ENCODE measurements at places on chromosomes 16 and 17.

- DNase-seq = no peak
Measured at GRCh38 chr17:83075270-83075880, 4.0 kb upstream of the METRNL start.

DNA sequence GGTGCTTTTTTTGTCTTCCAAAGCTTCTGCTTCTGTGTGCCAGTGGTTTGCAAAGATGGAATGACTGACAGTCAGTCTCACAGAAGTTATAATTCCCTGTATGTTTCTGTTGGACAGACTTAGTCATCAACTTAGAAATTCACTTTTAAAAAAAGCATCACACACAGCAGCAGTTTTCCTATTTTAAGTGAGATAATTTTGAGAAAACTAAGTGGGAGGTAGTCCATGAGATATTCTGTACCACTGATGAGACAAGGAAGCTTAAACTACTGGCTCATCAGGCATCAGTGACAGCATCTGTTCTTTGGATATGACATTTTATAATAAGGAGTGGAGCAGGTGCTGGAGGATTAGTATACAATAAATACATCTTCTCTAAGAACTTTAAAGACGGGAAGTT, 20.0 kb downstream of the CNP start:
- no peak for DNase-seq

DNA sequence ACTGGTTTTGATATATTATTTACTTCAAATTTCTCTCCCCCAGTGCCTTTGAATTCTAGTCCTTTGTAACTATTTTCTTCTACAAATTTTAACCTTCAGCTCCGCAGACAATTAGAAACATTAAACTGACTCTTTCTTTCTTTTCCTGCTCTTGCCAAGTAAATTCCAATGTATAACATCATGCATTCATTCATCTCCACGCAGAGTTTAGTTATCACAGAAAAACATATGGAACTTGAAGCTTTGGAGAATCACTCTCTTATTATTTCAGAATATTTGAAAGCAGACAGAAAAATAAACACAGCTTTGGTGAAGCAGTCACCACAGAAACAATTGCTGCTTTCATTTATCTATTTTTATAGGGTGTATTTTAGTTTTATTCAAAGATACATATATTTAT, 778.7 kb upstream of the CDH8 start:
- no peak for DNase-seq

GRCh38 chr16:53744449-53744848, 40.5 kb downstream of the FTO start:
- no peak for DNase-seq

DNA sequence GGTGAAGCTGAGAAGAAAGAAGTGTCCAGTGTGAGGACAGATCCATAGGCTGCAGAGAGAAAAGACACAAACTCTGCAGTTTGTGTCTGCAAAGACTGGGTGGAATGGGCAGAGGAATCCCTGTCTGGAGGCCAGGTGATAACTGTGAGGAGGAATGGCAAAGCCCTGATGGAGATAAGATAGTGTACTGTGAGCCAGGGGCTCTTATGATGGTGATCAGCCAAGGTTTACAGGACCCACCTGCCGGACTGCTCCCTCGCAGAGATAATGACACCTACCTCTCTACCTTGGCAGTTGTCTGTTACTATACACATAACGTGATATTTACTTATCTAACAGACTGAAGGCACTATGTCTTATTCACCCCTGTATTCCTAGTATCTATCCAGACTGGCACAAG, 92.6 kb upstream of the ASIC2 start:
- no peak for DNase-seq

DNA sequence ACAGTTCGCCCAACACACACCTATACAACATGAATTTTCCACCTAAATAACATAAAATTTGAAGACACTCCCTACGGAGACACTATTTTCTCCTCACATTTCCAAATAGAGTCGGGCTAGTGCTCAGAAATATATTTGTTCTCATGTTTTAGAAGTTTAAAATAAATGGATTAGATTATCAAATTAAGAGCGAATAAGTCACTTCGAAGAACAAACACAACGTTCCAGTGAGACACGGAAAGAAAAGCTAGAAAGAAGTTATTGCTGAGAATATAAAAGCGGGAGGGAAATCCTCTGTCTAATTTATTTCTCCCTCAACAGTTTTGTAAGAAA, 2.0 kb upstream of the HS3ST3B1 start:
- no peak for DNase-seq

- DNase-seq = no peak
Measured at GRCh38 chr16:4778050-4778392, 10.1 kb downstream of the SEPTIN12 start.

DNA sequence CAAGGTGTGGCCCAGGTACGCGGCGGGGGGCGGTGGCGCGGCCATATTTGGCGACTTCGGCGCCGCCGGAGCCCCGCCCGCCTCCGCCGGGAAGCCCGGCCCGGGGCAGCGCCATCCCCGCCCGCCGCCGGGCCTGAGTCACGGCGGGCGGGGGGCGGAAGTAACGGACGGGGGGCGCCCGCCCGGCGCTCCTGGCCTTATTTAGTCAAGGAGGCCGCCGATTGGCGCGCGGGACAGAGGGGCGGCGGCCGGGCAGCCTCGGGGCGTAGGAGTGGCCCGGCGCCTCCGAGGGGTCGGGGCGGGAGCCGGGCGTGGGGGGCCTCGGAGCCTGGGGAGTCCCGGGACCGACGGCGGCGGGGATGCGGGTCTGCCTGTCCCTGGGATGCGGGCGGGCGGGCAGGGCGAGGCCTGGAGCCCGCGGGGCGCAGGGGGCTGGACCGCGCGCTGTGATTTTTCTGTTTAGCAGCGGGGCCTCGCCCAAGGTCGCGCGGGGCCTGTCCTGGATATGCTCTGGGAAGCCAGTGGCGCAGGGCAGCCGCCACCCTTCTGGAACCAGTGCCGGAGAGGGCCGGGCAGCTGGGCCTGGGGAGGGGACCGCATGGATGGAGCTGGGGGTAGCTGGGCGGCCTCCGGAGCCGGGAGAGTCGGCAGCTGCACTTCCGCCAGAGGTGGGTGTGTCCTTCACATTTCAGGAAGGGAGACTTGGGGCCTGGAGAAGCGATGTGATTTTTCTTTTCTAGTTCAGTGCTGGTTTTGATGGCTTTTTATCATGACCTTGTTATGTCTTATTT, 2.3 kb upstream of the ACTG1 start:
- DNase-seq = peak; percentile 89

All from left cardiac atrium (tissue), 4 donors.